ENCODE measurements at places on chromosomes 2 and 18. TPM values are rescaled to one million over a fixed set of nuclear protein-coding genes. Genes with fewer than 3 reads are reported as not detected.

Gene RASGRP3
- total RNA-seq, result 8.6 TPM

GRCh38 chr2:147554521-147555107, 290.2 kb upstream of the ACVR2A start:
- no peak for DNase-seq

DNA sequence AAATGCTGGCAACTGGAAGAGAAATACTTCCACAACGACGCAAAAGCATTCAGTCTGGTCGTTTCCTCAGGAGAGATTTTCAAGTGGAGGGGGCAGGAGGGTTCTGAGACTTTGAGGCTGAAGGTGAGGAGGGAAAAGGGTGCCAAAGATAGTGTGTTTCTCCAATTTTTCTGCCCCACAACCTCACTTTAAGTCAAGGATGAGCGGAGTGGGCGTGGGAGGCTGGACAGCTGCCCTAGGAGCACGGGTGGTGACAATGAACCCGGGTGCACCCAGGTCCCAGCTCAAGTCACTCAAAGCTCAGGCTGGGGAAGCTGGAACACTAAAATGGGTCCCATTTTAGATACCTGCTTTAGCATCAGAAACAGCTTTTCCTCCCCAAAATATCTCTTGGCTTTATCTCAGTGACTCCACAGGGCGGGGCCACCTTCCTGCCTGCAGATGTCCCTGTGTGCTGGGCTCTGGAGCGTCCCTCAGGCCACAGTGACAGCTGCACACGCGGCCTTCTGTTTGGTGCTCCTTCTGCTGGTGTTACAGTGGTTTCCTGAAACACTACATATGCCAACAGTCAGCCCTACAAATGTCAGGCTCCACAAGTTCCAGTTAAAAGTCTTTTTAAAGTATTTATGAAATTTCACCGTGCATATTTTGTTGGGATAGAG, 1.4 kb upstream of the MBP start:
- DNase-seq, result no peak

- DNase-seq, result no peak
Measured at GRCh38 chr18:34806527-34806926, 96.4 kb downstream of the DTNA start.
